ENCODE measurements at places on chromosomes 2 and 18.

GRCh38 chr2:39893616-39894015, 114.6 kb upstream of the THUMPD2 start:
- DNase-seq = no peak

GRCh38 chr2:15614545-15615300, 23.1 kb downstream of the DDX1 start:
- DNase-seq = no peak

DNA sequence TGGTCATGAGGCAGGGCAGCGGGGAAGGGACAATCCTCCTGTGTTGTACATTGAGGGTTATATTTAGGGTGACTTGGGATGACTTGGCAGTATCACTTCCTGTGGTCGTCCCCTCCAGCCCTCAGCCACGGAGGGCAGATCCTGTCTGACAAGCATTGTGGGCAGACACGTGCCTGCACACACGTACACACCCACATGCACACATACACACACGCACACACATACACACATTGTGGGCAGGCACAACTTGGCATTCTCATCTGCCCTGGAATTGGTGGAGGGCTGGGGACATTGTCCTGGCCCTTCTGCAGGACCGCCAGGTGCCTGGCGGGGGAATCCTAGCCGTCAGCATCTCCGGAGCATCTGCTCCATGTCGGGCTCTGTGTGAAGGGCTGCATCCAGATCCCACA, 47.6 kb downstream of the ODC1 start:
- DNase-seq = peak; percentile 84

DNA sequence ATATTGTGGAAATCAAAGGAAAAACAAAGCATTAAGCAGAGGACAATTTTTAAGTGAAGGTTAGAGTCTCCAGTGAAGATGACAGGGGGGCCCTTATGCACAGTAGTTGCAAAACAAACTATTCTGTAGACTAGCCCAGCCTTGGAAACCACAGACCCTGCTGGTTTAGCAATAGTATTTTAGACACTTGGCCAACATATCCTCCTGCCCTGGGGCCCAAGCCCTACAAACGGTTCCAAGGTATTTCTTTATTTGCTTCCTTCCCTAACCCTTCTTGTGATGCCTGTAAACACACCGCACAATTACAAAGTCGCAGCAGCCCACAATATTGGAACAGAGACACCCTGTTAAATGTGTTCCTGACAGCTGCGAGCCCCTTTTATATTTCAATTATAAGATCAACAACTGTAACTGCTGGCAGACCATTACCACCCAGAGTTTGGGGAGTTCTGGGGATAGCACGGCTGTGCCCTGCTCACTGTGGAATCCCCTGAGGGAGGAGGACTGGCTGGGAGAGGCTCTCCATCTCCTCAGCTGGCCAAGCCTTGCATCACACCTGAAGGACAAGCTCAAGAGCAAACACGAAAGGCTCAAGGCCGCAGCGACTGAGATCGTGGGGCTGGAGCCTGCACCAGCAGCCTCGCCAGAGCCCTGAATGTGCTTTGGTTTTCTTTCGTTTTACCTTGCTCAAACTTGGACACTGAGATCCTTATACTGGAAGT, 282.2 kb upstream of the ATP5MC3 start:
- DNase-seq = no peak

GRCh38 chr2:199940373-199940772, 14.9 kb downstream of the TYW5 start:
- DNase-seq = no peak

GRCh38 chr18:8610459-8610851, 1.2 kb downstream of the RAB12 start:
- DNase-seq = no peak

- no peak for DNase-seq
Measured at GRCh38 chr2:205561441-205561840, 120.9 kb upstream of the NRP2 start.

- DNase-seq = no peak
Measured at GRCh38 chr18:32386471-32386870, 84.2 kb downstream of the GAREM1 start.

DNA sequence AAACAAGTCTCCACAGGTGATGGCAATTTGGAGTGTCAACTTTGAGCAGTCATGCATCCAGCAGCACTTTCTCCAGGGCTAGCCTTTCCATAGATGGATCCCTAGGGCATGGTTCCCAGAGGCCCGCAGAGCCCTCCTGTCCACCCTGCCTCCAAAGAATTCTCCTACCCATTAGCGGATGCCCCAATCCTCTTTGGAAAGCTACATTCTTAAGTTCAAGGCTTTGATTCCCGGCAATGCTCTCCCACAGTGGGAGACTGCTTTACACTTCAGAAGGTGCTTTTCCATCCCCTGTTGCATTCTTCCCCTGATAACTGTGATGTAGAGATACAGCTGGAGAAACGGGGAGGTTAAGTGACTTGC, 61.3 kb downstream of the ACAA2 start:
- no peak for DNase-seq

DNA sequence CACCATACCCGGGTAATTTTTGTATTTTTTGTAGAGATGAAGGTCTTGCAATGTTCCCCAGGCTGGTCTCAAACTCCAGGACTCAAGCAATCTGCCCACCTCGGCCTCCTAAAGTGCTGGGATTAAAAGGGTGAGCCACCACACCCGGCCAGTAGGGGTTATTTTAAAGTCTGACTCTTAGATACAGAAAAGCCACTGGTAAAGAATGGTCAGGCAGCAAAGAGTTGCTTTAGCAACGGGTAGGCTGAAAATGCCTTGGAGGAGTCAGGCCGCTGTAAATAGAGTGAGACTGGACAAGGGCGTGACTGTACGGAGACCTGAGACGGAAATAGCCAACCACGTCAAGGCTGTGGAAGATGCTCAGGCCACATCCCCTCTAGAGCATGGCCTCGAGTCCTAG, 54.2 kb downstream of the ACKR3 start:
- no peak for DNase-seq

- no peak for DNase-seq
Measured at GRCh38 chr2:96617012-96617411, 21.1 kb downstream of the KANSL3 start.

GRCh38 chr2:83730223-83730622, 728.9 kb downstream of the SUCLG1 start:
- DNase-seq = no peak

All from hematopoietic multipotent progenitor cell (in vitro differentiated cells).